ENCODE measurements at places on chromosomes 2 and 18.

DNA sequence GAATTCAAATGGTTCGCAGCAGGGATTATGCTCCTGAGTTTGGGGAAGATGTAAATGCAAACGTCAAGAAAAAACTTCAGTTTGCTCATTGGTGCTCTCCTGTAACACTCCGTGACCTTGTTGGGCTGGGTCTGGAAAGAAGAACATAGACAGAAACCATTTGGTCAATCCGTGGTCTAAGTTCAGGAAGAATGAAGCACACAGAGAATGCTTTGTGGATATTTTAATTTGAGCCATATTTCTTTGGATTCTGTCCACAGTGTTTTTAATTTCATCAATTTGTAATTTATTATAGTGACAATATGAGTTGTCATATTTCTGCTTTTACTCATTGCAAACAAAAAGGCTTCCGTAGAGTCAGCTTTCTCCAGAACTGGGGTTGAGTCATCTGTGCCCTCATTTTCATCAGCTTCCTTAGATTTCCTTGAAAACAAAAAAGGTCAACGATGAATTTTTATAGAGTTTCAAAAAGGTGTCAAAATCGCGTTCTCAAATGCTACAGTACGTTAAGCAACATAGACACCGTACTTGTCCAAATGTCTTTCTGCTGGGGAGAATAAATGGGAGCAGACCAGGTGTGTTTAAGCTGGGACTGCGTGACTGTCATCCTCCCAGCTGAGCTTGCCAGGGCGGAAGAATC is 606.4 kb downstream of the RNF144A start:
- DNase-seq, result no peak

GRCh38 chr18:62829936-62830335 is 114.6 kb downstream of the PHLPP1 start:
- no peak for DNase-seq

DNA sequence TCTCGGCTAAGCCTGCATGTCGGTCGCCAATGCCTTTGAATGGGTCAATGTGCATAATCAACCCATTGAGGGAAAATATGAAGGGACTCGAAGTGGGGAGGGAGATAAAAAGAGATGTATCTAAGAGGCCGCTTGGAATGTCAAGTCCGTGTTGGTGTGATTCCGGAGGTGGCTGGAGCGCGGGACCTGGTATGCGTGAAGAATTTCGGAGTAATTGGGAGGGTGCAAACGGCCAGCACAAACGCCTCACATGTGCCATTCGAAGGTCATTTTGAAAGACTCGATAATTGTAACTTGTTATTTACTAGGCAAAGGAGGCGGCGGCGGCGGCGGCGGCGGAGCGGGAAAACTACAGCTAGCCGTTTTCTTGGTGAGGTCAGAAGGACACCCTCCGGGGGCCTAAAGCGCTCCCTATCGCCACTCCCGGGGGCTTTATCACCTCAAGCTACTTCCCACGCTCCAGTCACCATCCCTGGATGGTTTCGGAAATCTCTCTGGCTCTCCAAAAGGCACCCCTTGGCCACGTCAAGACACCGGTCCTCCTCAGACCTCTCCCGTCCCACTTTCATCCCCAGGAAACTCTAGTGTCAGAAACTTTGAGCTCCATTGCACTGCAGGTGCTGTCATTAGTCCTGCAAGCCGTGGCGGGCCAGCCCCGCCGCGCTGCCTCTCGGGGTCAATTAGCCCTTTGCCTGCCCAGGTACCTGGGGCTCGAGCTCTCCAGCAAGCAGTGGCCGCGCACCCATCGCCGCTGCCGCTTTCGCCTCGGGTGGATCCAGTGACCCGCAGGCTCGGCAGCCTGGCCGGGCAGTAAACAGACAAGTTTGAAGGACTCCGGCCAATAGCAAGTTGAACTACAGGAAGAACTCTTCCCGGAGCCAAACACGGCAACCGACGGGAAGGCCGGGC is 1.5 kb downstream of the ERBB4 start:
- no peak for DNase-seq

DNA sequence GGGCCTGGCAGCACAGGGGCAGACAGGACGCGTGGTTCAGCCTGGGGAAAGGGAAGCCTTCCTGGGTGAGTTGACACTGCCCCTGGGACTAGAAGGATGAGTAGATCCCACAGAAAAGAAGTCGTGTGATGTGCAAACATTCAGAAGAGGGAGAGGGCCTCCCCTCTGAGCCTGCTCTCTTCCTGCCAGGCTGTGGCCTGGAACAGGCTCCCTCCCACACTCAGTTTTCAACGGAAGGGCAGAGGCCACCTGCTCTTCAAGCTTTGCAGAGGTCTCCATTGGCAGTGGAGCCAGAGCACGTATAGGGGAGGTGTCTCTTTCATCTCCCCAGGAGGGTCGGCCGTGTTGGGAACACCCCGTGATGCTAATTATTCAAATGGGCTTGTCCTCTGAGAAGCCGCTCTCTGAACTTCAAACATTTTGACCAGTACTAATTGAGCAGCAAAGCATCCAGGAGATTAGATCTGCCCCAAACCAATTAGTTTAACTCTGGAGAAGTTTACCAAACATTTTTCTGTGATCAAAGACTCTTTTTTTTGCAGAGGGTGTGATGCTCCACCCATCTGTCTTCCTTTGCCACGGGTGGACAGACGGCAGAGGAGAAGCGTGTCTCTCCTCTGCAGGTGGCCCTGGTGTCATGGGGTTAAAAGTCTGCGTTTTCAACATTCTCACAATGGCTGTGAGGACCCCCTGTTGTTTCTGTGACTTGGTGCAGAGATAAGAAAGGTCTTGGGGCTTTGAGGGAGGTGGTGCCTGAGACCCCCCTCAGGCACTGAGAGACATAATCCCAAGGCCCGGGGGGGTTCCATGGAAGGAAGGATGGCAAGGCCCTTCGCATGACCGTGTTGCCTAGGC is 29.5 kb upstream of the ODC1 start:
- DNase-seq, result no peak

GRCh38 chr18:26804519-26804918 is 61.0 kb downstream of the AQP4 start:
- no peak for DNase-seq

GRCh38 chr2:140091926-140092325 is 1311.7 kb upstream of the NXPH2 start:
- DNase-seq, result no peak

- no peak for DNase-seq
Observed at GRCh38 chr2:120293096-120294007, 40.7 kb downstream of the RALB start.

DNA sequence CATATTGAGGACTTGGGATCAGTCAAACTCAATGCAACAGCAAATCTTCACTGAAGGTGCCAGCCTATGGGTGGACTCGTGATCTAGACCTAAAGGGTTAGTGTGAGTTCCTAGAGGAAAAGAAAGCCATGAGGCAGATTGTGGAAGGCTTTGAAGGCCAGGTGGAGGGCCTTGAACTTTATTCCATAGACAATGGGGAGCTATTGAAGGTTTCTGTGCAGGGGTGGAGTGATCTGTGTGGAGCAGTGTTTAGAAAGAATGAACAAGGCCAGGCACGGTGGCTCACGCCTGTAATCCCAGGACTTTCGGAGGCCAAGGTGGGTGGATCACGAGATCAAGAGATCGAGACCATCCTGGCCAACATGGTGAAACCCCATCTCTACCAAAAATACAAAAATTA is 61.5 kb downstream of the EPAS1 start:
- no peak for DNase-seq

DNA sequence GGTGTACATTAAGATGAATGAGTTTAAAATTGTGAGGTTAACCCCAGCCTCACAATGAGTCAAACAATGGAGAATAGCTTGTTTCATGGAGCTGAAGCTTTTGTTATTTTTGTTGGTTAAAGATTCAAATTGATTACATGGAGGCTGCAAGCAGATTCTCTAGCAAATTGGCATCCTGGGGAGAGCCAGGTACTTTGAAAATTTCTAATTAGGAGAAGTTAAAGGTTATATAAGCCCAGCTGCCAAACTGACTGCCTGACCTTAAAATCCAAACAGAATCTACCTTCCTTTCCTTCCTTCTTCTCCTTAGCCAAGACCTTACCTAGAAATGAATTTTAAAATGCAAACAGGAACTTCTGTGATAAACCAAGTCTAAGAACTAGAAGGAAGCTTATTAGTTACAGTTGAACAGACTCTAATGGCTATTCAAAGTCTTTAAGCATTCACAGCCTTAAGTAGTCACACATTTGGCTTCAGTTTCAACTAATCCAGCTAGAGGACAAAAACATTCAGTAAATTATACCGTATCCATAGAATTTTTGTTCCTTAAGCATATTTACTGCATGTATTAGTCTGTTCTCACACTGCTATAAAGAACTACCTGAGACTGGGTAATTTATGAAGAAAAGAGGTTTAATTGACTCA is 31.5 kb upstream of the PGAP1 start:
- no peak for DNase-seq

DNA sequence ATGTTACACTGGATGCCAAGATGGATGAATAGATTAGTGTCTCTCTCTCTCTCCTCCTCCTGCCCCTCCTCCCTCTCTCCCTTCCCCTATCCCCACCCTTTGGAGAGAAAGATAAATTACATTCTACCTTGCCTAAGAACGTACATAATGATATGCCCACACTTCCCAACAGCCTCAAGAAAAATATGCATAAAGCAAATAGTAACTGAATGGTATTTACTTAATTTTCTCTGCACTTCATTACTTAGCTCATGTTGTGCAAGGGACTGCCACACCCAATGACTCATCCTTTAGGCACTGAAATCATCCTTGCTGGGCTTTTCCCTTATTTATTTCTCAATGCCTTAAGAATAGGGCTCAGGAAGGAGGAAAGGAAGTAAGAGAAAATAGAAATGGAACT is 137.3 kb upstream of the PID1 start:
- DNase-seq, result no peak

DNA sequence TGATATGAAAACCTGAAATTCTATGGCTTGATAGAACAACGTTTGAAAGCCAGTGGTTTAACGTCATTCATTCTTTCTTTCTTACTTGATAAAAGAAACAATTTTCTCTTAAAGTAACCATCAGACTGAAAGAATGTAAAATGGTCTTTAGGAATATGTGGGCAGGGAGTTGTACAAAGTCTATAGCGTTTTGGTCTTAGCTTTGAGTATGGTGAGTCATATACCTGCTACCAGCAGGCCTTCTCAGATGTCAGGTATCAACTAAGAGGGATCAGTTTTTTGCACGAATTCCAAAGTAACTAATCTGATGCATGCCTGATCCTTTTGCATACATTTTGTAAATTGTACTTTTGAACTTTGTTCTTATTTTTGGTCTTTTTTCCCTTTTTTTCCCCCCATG is 101.5 kb upstream of the DSEL start:
- DNase-seq, result no peak

- DNase-seq, result no peak
Observed at GRCh38 chr2:80323610-80324009, 19.1 kb upstream of the LRRTM1 start.

DNA sequence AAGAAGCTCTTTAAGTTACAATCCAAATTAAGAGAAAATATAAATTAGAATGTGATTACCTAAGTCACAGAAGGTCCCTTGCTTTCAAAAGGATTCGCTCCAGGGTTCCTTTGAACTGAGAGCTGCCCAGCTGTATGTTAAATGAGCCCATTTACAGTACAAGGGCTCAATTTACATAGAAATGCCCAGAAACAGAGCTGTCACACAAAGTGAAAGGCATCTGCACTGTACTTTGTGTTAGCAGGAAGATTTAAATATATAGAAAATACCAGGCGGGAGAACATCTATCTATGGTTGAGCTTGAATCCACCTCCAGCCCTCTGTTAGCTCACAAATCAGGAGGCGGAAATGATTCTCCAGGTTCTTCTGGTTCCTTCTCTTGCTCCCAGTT is 272.9 kb downstream of the PAX3 start:
- no peak for DNase-seq

- DNase-seq, result no peak
Observed at GRCh38 chr2:120480346-120480902, 134.5 kb downstream of the INHBB start.

- DNase-seq, result no peak
Observed at GRCh38 chr18:22132258-22132657, 37.1 kb upstream of the GATA6 start.

DNA sequence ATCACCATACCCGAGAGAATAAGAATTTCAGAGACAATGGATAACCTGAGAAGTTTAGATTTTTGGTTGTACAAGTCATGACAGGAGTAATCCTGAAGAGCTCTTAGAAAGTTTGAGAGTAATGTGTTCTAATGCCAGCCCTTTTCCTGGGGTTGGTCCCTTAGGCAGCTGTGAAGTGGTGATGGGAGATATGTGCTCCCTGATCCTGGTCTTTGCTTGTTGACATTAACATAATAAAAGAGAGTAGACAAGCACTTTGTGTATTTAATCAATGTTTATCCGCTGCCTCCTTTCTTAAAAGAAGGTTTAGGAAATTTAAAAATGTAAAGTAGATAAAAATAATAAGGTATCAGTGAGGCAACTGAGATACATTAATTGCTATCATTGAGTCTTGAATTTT is 13.8 kb upstream of the DSC3 start:
- no peak for DNase-seq

DNA sequence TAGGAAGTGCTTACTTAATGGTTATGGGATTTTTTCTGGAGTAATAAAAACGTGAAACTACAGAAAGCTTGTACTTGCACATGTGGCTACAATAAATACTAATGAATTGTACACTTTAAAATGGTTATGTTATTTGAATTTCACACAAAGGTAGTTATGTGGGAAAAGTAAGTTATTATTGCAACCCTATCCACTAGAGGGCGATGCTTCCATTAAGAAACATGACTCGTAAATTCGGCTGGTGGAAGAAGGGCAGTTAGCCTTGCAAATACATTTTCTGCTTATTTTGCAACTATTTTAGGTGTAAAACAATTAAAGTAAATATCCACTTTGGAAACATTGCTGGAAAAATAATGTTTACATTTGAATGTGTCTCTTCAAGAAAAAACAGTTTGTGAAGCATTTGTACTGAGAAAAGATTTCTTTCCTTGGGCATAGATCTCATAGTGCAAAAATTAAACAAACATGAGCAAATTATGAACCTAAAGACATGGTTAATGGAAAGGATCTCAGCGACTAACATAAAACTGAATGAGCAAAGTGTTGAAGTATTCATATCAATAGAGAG is 68.1 kb upstream of the CSRNP3 start:
- peak; percentile 1 for DNase-seq

- DNase-seq, result no peak
Observed at GRCh38 chr18:11529081-11529480, 80.3 kb upstream of the SLC35G4 start.

Data from stimulated activated CD4-positive, alpha-beta T cell treated with anti-CD3 and anti-CD28 coated beads, Interleukin-2, amount 100 ng/mL, for 48 hours (primary cell).